ENCODE measurements at places on chromosomes 13 and 19.

- DNase-seq: no peak
Observed at GRCh38 chr13:107743526-107743925, 471.8 kb downstream of the LIG4 start.

DNA sequence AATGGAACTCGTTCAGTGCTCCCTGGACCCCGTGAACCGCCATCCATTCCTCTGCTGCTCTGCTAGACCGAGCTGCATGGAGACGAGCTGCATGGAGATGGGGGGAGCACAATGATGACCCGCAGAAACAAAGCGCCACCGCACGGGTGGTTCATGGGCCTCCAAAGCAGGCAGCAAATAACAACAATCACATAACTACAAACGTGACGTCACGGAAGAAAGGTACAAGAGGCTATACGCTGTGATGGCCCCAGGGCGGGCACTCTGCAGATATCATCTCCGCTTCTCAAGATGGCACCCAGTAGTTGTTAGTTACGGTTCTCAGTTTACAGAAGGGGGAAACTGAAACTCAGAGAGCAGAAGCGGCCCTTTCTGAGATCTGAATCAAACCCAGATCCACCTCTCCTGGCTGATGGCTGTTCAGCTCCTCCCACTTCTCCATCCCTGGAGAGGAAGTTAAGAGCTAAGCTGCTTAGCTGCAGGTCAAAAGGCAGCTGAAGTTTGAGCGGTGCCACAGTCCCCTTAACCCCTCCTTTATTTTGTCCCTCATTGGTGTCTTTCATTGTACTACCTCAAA is 1.7 kb downstream of the ATP13A1 start:
- peak; percentile 64 for DNase-seq

DNA sequence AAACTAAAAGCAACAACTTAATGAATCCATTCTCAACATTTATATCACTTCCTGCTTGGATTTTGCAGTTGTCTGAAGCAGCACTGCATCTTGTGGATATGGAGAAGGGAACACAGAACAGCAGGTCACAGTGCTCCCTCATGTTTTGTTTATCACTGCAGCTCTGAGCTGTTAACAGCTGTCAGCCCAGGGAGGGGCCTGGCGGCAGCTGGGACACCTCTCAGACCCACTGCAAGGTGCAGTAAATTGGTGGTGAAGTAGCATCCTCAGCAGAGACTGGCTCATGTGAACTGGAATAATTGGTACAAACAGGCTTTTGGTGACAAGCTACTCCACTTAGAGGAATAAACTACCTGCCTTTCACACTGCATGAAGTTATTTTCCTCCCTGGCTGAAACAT is 170.4 kb downstream of the LIG4 start:
- DNase-seq: no peak

DNA sequence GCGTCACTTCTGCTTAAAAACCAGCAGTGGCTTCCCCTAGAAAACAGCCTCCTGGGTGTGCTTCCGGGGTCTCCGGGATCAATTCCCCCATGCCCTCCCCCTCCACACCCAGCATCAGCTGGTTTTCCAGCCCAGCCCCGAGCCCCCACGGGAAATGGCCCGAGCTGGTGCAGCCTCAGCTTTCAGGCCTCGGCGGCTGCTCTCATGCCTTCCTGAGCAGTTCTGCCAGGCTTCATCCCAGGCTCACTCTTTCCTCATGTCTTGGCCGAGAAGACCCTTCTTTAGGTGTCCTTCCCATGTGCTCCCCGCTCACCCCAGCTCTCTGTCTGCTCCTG is 103.1 kb upstream of the RNF113B start:
- no peak for DNase-seq

DNA sequence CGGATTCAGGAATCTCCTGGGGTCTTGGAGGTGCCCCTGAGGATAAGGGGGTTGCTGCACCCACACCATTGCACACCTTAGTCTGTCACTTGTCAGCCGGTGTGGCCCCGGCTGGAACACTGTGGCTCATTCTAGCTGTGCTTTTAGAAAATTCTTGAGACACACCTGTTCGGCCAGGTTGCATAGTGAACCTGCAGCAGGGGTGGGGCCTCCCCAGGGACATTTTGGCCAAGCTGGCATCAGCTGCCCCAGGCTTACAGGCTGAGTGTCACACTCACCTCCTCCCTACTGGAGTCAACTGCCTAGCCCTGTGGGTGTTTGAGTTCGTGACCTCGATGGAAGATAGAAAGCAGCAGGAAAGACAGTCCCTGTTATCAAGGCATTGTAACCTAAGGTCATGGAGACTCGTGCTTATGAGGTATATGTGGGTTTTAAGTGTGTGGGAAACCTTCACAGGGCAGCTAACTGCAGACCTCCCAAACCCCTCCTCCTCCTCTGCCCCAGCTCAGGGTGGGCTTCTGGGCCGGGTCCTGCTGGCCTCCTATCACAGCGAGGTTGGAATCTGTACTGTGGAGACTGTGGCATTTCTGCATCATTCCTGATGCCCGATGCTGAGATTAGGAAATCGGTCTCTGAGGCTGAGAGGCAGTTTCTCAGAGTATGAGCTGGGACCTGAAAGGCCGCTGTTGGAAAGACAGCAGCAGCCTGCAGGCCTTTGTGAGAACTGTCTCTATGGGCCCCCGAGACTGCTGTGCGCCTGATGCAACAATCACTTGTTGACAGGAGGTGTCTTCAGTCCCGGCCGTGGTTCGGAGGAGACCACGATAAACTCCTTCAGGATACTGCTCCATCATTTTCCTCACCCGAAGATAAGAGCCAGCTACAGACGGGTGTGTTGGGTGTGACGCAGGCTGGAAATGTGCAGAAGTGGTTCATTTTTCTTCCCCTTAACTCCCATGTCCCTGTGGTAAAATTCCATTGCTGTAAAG is 72.2 kb downstream of the ATP11A start:
- DNase-seq: no peak

Data from KBM-7 (cell line).